Femur (tissue), 1 donor: ENCODE measurements at places on chromosomes 16 and 17.

DNA sequence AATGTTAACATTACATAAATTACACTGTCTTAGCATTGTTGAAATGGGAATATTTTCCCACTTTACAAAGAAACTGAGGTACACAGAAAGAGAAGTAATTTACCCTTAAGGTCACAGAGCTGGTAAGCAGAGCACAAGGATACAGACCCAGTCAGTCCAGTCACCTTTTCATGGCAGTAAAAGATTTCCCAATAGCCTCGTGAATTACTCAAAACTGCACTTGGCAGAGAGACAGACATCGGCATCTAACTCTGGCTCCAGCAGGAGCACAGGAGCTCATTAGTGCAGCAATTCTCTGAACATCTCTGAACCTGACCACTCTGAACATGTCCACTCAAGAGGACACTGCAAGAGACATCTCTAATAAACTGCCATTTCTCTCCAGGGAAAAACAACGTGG, 3.1 kb downstream of the TEX2 start:
- no peak for DNase-seq

- peak; percentile 30 for DNase-seq
These were observed 117.8 kb downstream of the METRNL start for GRCh38 chr17:83196973-83197880.

DNA sequence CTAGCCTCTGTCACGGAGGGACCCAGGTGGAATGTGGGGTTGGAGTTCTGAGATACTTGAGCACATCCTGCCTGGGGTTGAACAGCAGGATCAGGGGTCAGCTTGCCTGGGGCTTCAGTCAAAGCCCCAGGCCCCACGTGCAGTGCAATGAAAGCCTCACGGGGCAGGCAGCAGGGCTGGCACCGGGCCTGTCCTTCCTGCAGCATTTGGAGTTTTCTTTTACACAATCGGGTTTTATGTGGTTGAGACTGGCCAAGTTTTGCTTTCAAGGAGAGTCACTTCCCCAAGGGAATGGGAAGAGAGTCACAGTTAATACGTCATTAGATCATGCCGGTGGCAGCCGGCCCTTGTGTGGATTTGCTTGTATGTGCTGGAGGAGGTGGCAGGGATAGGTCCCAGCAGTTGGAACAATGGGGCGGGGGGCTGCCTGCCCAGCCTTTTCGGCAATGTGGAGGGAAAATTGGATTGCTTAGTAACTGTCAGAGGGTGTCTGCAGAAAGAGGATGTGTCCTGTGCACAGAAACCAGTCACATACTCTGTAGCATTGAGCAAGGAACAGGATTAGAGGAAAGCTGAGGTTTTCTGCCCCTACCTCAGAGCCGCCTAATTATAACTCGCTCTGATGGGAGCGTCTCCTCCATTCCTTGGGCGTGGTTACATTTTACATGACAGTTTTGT, 4.5 kb downstream of the RMI2 start:
- DNase-seq: peak; percentile 53

- DNase-seq: no peak
These were observed 7.2 kb downstream of the SPAG7 start for GRCh38 chr17:4960279-4960922.

DNA sequence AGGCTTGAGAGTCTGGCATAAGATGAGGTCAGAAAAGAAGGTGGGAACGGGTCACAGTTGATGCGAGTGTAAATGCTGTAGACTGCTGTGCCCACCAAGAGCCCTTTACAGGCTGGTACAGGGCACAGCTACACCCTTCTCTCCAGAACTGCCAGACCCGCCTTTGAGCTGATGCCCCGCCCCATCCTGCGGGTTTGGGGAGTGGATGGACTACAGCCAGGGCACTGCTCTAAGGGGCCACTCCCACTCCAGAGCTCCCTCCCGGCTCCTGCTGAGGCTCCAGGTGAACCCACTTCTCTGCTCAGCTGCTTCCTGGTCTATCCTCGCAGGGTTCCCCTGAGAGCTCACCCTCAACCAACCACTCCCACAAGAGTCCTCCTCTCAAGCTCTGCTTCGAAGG, 12.3 kb downstream of the MEIOB start:
- DNase-seq: no peak

GRCh38 chr17:62724398-62725146, 83.5 kb downstream of the MARCHF10 start:
- DNase-seq: no peak

DNA sequence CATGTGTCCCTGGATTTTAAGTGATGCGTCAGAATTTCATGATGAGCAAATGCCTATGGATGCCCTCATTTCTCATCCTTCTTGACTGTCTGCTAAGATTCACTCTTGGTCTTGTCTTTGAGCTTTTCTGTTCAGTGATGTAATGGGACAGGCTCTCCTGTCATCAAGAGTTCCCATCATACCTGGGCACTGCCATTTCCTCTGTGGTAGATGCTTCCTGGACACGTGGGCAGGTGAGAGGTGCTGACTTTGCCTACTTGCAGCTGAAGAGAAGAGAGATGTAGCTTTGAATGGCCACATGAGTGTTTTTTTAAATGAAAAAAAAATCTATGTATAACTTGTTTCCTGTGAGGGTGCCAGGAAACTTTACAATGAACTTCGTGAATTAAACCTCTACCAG, 557.7 kb downstream of the MAF start:
- no peak for DNase-seq

DNA sequence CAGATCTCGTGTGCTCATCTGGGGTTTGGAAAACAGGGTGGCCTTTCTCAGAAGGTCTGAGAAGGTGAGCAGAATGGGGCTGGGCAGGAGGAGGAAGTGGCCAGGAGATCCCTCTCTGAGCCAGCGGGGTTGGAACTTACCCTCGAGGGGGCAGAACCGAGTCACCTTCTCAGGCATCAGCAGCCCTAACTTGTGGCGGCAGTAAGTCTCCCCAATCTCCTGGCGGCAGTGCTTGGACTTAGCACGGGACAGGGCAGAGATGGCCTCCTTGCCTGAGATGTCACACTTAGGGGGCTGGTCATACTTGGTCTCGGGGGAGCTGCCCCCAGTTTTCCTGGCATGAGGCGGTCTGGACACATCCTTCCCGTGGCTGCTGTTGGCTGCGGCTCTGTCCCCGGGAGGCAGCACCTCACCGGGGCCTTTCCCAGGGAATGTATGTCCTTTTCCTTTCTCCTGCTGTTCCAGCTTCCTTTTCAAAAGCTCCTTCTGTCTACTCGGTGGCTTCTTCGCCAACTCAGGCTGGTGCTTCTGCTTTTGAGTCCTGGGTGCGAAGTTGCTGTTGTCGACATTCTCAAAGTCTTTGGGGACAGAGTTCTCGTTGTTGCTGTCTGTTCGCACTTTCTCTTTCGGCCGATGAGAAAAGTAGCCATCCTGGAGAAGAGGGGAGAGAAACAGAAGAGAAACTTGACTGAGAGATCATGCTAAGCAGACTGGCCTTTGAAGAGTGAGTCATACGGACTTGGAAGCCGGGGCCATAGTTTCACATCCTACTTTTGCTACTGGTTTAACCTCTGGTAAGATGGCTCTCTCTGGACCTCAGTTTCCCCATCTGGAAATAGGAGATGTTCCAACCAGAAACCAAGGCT, 211.7 kb downstream of the XYLT1 start:
- no peak for DNase-seq

DNA sequence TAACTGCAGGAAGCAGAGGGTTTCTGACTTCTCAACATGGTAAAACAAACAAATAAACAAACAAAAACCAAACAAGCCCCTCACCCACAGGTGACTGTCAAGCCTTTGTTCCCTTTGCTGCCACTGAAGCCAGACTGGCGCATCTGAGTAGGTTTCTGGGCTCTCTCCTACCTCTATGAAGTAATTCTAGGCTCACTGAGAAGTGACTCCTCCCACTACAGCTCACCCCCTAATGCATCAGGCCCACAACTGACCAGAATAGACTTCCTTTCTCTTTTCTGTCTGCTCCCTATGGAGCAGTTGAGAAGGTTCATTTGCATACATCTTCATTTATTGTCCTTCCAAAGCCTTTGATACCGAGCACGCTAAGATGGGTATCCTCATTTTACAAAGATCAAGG, 77.0 kb upstream of the CCL2 start:
- DNase-seq: no peak

GRCh38 chr16:11613381-11614303, 26.9 kb upstream of the LITAF start:
- peak; percentile 50 for DNase-seq

- peak; percentile 83 for DNase-seq
These were observed 749 bp upstream of the MC1R start for GRCh38 chr16:89917773-89918452.

DNA sequence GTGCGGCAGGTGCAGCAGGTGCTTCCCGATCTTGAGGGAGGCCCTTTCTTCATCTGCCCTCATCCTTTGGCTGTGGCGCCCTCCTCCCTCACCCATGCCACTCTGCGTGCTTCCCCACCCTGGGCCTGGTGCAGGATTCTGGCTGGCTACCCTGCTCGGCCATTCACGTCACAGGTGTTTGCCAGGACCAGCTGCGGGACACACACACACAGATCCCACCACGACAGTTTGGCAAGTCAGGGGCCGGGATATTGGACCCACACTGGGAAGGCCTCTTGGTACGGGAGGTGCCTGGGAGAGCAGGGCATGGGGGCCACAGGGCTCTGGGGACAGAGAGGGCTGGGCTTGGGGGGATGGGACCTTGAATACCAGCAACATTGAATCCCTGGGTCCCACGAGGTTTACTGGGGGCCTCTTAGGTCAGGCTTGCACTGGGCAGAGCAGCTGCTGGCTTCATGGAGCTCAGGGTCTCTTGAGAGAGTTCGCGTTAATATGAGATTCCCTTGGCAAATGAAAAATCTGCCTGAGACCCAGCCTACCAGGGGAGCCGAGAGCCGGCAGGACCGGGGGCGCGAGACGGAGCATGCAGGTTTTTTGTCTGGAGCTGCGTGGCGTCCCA, 15.1 kb downstream of the ADCY7 start:
- no peak for DNase-seq
